ENCODE measurements at places on chromosomes 12 and 14. TPM values are rescaled to one million over a fixed set of nuclear protein-coding genes. Genes with fewer than 3 reads are reported as not detected.

Gene RBP5
- not detected for total RNA-seq

Gene MMP14
- total RNA-seq: 383 TPM

Gene PACS2
- 27.8 TPM for total RNA-seq

Gene TMEM132C
- not detected for total RNA-seq

Gene ARMH4
- total RNA-seq: 5.1 TPM

Gene BBOF1
- 5.8 TPM for total RNA-seq

Gene ACVRL1
- total RNA-seq: 35.1 TPM

Gene CLEC4E
- not detected for total RNA-seq

Gene C14orf39
- not detected for total RNA-seq

Gene MBD6
- total RNA-seq: 2.9 TPM

Gene DYRK2
- total RNA-seq: 29.7 TPM

Gene GRIN2B
- total RNA-seq: 0.19 TPM

Gene PIK3C2G
- not detected for total RNA-seq

Gene MIPOL1
- total RNA-seq: 5.9 TPM

Gene IQSEC3
- total RNA-seq: 0.28 TPM

Gene MON2
- total RNA-seq: 32.8 TPM

Gene PLD4
- not detected for total RNA-seq

Gene ALDH2
- total RNA-seq: 23.7 TPM

Gene SPATS2
- 28.8 TPM for total RNA-seq

Gene TPPP2
- not detected for total RNA-seq

Gene KRT75
- total RNA-seq: not detected

Gene GUCY2C
- total RNA-seq: not detected

Gene NOS1
- total RNA-seq: not detected

Gene PIP4P1
- total RNA-seq: 22.8 TPM

Gene FAM222A
- 0.38 TPM for total RNA-seq

Gene NRIP2
- 0.28 TPM for total RNA-seq

Gene TRPV4
- 1.7 TPM for total RNA-seq

Gene TMTC1
- 18.8 TPM for total RNA-seq

Gene ALG10B
- 3.1 TPM for total RNA-seq

Gene CEBPE
- total RNA-seq: not detected

Gene TEX52
- not detected for total RNA-seq

Gene TMEM253
- not detected for total RNA-seq

Gene CCDC38
- total RNA-seq: under 0.01 TPM

Gene AMDHD1
- total RNA-seq: under 0.01 TPM

Gene MYH6
- not detected for total RNA-seq

Gene DYNC1H1
- total RNA-seq: 609 TPM

Gene SERPINA3
- 1.3 TPM for total RNA-seq

Gene DPPA3
- not detected for total RNA-seq

Gene ITGB7
- total RNA-seq: 0.56 TPM

Gene EP400
- total RNA-seq: 6.8 TPM

Gene GPR137C
- total RNA-seq: 0.58 TPM

Gene PAX9
- total RNA-seq: not detected

Gene DLGAP5
- total RNA-seq: 53.7 TPM

All from regular cardiac myocyte (primary cell).